Left renal pelvis (tissue), 4 donors: ENCODE measurements at places on chromosomes 2 and 18. TPM values are rescaled to one million over a fixed set of nuclear protein-coding genes. Genes with fewer than 3 reads are reported as not detected.

DNA sequence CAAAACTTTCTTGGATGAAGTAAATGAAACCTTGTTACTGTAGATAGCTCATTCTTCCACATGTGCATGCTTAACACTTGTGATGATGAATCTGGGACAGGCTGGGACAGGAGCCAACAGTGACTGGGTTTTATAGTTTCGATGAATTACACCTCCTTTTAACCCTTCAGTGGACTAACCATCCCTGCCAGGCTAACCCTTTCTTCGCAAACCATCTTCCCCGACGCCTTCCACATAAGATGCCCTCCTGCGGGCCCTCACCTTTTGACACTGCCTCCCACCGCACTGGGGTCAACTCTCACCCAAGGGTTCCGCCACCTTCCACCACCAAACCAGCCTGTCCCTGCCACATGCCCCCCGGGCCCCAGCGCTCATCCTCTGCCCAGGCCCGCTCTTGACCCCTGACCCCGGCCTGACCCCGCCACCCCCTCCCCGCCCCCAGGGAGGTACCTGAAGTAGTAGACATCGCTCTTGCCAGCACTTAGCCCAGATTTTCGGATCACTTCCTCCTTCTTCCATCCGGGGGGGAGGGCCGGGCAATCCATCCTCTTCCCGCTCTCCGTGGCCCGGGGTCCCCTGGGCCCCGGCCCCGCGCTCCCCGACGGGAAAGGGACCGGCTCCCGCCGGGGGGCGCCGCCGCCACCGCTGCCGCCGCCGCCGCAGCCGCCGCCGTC lies 764 bp downstream of the MBD2 start:
- DNase-seq: peak; percentile 52

DNA sequence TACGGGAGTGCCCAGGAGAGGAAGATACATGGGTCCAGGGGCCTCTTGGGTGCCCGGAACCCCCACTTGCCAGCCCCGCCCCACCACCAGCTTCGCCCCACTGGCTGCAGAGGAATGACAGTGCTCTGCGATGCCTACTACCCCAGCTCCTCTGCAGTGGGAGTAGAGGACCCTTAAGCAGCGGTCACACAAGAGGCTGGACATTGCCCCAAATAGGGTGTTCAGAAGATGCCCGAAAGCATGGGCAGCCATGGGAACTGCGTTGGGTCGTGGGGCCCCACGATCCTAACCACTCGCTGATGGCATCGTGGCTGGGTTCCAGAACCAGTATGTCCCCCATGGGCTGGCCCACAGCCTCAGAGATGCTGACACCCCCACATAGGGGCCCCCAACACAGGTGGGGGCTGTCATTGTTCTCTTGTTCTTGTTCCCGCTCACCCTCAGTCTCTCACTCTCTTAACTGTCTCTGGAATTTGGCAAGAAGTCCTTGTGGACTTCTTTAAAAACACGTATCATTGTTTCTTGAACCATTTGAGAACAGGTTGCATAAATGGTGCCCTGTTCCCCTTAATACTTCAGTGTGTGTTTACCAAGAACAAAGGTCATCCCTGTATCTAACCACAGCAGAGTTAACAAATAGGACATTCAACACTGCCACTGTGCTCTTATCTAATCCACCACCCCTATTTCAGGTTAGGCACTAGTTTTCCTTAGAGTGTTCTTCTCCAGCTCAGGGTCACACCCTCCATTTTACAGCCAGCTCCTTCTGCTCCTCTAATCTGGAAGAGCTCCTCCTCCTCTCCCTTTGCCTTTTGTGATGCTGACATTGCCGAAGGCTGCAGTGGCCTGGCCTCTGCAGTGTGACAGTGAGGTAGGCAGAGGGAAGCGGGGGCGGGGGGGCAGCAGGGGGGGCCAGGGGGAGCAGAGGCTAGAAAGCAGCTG lies 76.3 kb downstream of the STPG4 start:
- DNase-seq: no peak

DNA sequence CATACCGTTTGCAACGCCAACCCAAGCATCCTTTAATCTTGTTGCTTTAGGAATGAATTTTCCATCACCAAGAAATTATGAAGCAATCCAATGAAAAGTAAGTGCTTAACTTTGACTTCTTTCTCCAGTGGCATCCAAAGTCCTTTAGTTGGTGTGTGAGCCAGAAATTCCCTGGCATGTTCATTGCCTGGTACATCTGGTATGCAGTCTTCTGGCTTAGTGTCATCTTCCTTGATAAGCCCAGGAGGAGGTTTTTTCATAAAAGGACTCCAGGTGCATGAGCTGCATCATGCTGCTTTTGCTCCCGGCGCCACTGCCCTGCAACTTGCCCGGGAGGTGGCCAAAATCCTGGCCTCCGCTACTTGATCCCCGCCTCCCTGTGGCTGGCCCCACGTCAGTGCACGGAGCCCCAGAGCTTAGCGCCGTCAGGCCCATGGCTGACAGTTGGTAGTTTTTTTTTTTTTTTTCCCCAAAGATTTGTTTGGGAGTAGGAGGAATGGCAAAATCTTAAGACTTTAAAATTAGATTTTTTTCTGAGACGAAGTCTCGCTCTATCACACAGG lies 58.7 kb downstream of the PUM2 start:
- DNase-seq: no peak

DNA sequence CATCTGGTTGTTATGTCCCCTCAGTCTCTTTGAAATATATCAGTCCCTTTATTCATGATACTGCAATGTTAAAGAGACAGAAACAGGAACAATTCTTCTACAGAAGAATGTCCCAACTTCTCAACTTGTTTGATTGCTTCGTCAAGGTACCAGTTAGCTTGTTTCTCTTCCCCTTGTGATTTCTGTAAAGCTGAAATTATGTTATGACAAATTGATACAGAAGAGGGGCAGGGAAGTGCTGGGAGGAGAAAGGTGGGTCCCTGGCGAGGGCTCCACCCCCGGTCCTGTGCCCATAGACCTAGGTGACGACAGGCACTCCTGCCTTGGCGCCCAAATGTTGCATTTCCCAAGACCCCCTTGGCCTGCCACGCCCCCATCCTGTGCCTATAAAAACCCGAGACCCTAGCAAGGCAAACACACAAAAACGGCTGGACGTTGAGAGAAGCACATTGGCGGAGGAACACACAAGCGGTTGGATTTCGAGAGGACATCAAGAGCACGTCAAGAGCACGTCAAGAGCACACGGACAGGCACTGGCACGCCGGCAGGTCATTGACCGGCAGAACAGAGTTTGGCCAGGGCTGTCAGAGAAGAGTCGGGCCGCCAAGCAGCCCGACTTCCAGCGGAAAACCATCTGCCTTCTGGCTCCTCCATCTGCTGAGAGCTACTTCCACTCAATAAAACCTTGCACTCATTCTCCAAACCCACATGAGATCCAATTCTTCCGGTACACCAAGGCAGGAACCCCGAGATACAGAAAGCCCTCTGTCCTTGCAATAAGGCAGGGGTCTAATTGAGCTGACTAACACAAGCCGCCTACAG lies 11.5 kb upstream of the RTN4 start:
- no peak for DNase-seq

DNA sequence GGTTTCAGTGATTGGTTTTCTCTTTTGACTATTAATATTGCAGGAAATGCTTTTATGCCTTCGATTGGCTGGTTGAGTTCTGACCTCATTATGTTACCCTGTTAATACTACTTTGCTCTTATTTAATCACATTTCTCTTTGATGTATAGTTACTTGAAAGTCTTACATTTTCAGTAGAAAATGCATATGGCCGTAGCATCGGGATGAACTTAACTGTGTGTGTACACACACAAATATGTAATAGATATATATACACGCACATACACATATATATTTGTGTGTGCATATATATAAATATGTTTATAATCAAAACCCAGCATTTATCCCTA lies 1.6 kb downstream of the EPC2 start:
- DNase-seq: no peak

- no peak for DNase-seq
Observed at GRCh38 chr2:216121255-216121654, 12.1 kb downstream of the XRCC5 start.

DNA sequence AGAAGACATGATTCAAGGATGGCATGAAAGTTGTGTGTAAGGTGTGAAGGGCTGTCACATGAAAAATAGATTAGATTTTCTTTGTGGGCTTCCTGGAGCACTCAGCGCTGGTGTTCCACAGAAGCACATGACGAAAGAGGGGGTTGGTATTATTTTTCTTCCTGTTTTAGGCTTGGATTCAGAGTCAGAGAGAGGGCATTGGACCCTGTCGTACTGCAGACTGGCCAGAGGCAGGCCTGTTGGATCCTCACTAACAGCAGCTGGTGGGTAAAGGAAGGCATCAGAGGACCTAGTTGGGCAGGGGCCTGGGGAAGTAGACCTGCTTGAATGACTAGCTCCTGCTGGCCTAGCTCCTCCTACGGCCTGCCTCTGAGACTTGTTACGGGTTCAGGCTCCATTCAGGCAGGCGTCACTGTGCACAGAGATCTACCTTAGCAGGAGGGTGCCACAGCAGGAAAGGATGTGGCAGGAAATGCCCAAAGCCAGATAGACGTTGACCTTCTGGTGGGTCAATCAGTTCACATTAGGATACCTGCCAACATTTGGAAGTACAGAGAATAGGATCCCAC lies 13.1 kb downstream of the CTLA4 start:
- no peak for DNase-seq

- no peak for DNase-seq
Observed at GRCh38 chr2:38692636-38693318, 26.9 kb downstream of the GALM start.

Gene FAM117B
- 33.0 TPM for polyA plus RNA-seq

Gene OR6B2
- not detected for polyA plus RNA-seq

Gene CYP1B1
- 107 TPM for polyA plus RNA-seq
